ENCODE measurements at places on chromosomes 5 and 9.
A peak's percentile ranks its signal among the peaks of the same experiment; 100 is the strongest.

DNA sequence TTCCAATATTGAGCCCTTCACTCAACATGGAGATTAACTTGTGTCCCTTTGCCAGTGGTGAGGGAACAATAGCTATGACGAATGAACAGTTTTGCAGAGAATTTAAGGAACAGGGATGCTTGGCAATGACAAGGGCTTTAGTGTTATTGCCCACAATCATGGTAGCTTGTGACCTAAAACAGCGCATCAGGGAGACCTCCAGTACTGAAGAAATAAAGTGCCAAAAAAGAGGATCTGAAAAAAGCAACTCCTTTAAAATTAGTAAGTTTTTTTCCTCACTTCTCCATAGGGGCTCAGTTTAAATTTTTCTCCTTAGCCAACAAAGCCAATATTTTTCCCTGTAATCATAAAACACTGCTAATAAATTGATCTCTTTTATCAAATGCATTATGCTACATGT, 41.8 kb upstream of the PAM start:
- no peak for DNase-seq

DNA sequence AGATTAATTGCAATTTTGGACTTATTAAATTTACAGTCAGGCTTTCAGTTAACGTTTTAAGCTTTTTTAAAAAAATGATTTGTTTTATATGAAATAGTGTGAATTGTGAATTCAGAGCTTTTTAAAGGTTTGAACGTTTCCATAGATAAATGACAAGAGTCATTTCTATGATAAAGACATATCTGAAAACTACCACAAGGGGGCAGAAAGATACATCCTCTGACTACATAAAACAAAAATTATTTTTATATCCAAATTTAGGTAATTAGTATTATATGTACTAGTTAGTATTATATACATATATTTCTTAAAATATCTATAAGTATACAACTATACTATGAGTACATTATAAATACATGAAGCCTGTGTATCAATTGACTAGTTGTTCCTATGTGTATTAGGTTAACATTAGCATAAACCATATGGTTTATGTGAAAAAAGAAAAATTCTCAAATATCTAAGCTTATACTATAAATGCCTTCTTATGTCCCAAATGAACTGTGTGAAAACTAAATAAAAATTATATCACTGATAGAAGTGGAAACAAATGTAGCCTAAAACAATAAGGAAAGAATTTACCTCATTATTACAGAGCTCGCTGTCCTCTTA, 155.2 kb downstream of the MEF2C start:
- peak; percentile 59 for DNase-seq

- no peak for DNase-seq
These were observed 49.4 kb downstream of the PLK2 start for GRCh38 chr5:58410441-58410840.

DNA sequence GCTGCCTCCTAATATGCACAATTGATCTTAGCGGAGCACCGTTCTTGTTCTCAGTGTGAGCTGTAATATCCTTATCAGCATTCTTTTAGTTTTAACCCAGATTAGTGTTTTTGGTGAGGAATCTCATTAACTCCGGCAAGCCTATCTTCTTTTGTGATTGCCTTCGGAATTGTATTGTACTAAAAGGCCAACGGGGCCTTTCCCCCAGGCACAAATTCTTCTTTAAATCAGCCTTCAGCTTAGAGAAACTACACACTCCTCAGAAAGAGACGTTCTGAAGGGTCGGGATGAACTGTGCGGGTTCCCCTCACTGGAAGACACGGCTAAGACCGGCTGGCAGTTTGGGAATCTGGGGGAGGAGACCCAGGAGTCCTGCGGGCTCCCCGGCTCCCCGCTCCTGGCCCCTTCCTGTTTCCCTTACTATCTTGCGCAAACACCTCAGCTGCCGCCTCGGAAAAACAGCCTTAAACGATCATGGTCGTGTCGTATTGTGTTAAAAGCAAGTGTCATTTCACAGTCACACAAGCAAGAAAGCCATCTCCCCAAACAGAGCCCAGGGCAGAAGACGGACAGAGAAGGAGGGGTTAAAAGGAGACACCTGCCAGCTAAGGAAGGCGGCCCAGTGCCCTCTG, 353.1 kb upstream of the IRX2 start:
- DNase-seq: no peak

GRCh38 chr9:128892221-128892921, 10.4 kb downstream of the LRRC8A start:
- DNase-seq: peak; percentile 94

DNA sequence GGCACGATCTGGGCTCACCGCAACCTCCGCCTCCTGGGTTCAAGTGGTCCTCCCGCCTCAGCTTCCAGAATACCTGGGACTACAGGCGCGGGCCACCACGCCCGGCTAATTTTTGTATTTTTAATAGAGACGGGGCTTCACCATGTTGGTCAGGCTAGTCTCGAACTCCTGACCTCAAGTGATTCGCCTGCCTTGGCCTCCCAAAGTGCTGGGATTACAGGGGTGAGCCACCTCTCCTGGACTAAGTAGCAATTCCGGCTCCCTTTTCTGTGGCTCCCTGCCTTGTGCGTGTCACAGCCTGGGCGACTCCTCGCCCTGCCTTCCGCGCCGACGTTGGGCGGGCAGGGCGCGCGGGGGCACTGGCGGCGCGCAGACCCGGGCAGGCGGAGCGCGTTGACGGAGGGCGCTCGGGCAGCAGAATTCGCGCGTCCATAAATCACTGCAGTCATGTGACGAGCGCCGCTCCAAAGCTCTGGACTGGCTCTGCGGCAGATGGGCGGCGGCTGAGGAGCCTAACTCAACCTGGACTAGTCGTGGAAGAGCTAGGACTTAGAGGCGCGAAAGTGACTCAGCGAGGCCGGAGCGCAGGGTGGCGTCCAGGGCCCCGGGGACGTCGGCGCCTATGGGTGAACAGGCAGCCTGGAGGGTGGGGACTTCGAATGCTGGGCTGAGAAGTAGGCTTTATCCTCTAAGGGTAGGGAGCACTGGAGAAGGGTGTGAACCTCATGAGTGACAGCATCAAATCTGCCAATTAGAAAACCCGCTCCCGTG, 1.4 kb upstream of the CIZ1 start:
- peak; percentile 82 for DNase-seq

- no peak for DNase-seq
These were observed 182.7 kb downstream of the NR3C1 start for GRCh38 chr5:143220748-143221251.

- no peak for DNase-seq
These were observed 219.4 kb downstream of the ATPSCKMT start for GRCh38 chr5:10030219-10030831.

GRCh38 chr9:89891591-89892304, 286.9 kb downstream of the GADD45G start:
- DNase-seq: no peak

- DNase-seq: no peak
These were observed 116.6 kb downstream of the KLHL3 start for GRCh38 chr5:137619191-137619870.

GRCh38 chr5:34474573-34475021, 181.5 kb upstream of the RAI14 start:
- DNase-seq: peak; percentile 51

GRCh38 chr9:89400403-89401116, 82.3 kb downstream of the SECISBP2 start:
- peak; percentile 47 for DNase-seq

DNA sequence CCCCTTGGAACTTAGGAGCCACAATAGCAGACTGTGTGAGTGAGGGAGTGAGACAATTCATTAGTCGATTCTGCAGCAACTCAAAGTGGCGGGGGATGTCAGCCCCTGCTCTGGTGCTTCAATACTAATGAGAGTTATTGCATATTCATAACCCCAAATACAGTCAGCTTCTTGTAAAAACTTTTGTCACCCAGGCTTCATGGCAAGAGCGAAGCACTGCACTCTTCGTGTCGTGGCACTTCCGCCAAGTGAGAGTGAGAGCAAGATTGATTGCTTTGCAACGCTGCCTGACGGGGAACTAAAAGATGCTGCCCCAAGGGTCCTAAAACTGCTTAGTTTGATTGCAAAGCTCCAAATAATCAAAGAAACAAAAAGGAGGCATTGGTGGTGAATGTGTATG, 150.9 kb downstream of the NR2F1-AS1 start:
- no peak for DNase-seq

DNA sequence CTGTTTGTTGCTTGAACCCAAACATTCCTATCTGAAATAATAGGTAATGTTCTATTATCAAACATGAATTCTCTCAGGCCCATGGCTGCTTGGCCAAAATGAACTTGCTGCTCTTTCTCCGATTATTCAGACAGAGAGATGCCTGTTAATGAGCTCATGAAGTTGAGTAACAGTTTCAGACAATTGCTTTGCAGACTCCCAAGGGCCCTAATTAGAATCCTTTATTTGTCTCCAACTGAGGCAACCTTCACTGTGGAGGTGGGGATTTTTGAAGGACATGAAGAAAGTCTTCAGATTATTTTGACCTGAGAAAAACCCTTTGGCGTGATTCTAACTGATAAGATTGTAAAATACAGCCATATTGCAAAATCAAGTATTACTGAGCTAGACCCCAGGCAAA, 466.7 kb downstream of the NFIB start:
- no peak for DNase-seq

DNA sequence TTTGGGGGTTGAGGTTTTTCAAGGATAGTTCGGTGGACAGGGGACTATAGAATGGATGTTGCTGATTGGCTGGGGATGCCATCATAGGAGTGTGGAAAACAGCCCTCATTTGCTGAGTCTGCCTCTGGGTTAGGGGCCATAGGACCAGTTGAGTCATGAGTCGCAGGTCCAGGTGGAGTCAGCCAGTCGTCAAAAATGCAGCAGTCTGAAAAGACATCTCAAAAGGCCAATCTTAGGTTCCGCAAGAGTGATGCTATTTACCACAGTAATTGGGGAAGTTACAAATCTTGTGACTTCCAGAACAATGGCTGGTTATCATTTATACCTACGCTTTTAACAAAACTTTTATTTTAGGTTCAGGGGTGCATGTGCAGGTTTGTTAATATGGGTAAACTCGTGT, 276.0 kb upstream of the DMRT1 start:
- DNase-seq: no peak

DNA sequence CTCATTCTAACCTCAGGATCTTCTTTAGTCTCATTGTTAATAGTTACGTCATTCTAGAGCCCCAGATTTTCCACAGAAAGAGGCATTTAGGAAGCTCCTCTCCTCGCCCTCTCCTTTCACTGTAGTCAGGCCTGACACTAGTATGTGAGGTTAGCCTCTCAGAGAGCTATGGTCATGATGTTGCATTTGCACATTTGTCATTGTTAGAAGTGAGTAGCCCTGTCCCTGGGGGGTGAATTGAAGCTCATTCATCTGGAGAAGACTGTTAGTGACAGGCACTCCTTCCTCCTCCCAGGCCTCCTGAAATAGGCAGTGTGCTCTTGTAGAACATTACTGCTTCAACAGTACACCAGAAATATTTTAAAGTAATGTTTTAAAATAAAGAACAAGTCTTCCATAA, 26.6 kb upstream of the LRRTM2 start:
- DNase-seq: no peak

DNA sequence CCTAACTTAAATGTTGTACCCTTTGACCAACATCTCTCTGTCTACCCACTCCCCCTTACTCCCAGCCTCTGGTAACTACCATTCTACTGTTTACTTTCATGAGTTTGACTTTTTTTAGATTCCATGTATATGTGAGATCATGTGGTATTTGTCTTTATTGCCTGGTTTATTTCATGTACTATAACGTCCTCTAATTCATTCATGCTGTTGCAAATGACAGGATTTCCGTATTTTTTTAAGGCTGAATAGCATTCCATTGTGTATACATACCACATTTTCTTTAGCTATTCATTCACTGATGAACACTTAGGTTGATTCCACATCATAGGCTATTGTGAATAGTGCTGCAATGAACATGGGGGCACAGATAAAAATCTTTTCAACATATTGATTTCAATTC, 11.8 kb upstream of the NDUFB6 start:
- DNase-seq: no peak

Data from hematopoietic multipotent progenitor cell treated with erythropoietin and hydrocortisone succinate and interleukin-3 and kit ligand, for 8 days (in vitro differentiated cells).